ENCODE measurements at places on chromosomes 5 and 9.
A peak's percentile ranks its signal among the peaks of the same experiment; 100 is the strongest.

DNA sequence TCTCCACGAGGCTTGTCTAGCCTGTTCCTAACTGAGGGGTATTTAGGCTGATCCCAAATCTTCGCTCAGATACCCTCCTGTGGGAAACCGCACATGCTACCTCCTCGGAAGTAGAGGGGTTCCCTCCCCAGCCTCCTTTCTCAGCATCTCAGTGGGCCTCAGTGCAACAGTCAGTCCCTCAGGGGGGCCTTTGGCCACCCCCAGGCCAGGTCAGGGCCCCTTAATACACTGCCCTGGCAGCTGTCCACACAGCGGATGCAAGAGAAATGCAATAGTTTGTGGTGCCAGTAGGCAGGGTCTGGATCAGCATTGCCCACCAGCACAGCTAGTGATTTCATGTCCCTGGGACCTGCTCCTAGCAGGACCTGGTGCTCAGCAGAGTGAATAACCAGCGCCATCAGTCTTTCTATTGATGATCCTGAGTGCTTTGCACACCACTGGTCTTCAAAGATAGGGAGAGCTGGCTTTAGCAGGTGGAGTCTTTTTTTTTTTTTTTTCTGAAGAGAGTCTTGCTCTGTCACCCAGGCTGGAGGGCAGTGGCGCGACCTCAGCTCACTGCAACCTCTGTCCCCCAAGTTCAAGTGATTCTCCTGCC is 7.5 kb downstream of the PLPP7 start:
- DNase-seq: peak; percentile 11

- no peak for DNase-seq
Measured at GRCh38 chr9:126916909-126917308, 2.3 kb downstream of the RALGPS1 start.

GRCh38 chr5:38806775-38807258 is 39.0 kb upstream of the OSMR start:
- no peak for DNase-seq

DNA sequence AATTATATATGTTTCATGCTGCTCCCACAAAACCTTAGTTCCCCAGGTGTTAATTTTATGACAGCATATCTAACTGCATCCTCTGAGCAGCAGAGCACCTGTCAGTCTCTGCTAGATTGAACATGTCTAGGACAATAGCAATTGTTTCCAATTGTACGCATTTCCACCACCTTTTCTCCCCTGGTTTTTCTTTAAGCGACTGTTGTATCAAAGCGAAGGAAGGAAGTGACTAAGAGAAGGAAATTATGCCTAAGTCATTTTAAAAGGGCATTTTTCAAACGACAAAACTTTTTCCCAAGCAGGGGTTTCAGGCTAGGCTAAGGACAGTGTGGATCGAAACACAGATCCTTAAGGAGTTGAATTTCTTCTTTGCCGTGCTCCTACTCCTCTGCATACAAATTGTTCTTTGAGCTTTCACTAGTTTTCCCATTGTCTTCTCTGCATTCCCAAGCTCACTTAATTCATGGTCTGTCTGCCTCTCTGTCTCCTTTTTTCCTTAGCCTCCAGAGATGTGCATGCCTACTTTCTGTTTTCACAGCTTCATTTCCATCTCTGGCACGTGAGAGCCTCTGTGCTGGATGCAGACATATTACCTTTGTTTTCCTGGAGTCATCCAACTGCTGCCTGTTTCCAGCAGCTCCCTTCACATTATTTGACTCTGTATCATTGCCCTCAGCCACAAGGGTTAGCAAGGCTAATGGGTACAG is 39.4 kb upstream of the STARD4 start:
- DNase-seq: no peak

DNA sequence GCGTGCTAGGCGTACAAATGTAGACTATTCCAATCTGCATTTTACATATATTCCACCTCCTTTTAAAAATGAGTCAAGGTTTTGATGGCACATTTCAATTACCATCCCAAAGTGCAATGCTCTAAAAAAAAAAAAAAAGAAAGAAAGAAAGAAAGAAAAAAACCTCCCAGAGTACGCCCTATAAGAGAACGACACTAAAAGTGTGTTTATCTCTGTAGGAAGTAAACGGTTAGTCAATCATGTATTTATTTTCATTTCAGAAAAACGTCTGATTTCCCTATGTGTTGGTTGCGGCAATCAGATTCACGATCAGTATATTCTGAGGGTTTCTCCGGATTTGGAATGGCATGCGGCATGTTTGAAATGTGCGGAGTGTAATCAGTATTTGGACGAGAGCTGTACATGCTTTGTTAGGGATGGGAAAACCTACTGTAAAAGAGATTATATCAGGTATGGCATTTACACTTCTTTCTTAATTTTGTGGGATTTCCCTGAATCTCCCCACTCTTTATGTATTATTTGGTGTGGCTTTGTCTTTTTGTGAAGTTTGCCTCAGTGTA is 1.1 kb downstream of the ISL1 start:
- DNase-seq: no peak

GRCh38 chr5:161889971-161890370 is 42.1 kb downstream of the GABRA1 start:
- DNase-seq: no peak

DNA sequence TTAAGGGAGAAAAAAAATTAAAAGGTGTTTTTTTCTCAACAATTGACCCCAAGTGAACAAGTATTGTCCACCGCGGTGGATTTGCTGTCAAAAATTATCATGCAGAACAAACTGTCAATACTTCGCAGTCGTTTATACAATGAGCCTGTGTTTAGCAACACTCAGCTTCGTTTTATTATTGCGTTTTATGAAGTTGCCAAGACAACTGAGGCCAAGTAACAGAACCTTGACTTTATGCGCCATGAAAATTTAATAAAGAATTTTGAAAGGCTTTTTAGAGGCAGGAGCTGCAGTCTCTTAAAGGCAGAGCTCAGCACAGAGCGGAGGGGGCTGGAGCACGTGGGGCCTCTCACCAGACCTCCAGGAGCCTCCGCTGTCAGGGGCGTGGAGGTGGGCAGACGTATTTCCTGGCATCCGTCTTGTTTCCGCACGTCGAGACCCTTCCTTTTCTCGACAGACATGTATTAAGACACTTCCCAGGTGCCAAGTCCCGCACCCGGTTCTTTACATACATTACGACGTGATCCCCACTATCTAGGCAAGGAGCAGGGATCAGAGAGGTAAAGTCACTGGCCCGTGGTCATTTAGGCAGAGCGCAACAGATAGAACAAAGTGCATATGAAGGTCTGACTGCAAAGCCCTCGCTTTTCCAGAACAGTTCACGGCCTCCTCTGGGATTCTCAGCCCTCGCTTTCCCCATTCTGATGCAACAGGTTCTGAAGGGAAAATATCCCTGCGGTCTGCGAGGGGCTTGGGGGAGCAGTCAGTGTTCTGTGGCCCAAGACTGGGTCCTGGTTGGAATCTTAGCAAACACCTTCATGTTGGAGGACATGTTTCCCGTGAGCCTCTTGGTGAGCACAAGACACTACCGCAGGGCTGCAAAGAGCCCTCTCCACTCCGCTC is 164.4 kb downstream of the DAB2IP start:
- no peak for DNase-seq

DNA sequence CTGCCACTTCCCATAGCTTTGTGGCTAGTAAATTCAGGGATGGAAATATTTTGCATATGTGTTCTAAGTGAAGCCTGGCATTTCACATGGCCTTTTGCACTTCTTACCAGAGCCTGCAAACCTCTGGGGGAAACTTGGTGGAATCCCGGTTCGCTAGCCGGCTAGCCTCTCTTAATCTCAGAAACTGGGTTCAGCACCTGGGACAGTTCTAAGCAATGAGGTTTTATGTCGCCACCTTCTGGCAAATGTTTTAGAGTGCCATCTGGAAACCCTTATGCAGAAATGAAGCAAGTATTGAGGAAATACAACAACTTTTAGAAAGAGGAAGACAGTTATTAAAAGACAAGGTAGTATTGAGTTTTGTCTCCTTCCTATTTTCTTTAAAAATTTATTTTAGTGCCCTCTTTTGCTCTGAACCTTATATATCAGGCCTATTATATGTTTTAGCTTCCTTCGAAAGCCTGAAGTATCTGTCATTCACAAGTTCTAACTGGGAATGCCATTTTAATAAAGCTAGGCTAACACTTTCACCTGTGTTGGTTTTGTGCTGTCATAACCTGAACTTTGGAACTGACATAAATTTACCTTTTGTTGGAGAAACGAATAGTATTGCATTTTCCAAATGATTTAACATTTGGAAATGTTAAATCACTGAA is 963 bp upstream of the HTR1A start:
- peak; percentile 52 for DNase-seq

DNA sequence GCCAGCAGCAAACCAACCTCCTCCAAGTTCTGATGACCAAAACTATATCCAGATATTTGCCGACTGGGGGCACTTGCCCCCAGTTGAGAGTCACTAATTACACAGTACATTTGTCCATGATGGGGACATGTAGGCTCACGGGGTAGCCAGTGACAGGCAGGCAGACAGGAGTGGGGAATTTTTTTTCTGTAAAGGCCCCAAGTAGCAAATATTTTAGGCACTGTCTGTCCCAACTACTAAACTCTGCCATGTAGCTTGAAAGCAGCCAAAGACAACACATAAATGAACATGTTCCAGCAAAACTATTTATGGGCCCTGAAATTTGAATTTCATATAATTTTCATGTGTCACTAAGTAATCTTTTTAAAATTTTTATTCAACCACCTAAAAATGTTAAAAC is 80.7 kb downstream of the GRIA1 start:
- DNase-seq: no peak

GRCh38 chr5:95042037-95042436 is 242.9 kb downstream of the MCTP1 start:
- DNase-seq: no peak

DNA sequence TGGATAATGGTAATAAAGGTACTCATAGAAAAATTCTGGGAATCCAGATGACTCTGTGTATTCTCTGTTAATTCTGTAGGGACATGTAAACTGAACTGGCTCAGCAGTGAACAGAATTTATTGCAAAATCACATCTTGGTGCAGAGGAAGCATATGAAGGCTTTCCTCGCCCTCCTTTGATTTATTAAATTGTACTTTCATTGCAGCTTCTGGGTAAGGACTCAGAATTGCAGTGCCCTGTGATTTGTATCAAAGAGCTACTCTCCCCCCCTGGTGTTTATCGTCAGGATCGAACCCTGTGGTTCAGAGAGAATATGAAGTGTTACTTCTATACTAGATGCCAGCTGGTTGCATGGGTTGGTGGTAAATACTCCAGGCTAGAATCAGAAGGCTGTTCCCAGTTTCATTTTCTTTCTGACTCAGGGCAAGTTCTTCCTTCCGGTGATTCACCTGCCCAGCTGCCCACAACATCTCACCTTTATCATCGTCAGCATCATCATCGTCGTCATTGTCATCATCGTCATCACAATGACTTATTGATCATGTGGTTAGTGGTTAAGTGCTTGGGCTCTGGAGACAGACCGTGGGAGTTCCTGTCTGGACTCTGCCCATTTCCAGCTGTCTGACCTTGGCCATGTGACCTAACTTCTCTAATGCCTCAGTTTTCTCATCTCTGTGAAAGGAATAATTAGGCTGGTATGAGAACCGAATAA is 238.8 kb downstream of the ARHGAP26 start:
- DNase-seq: no peak

DNA sequence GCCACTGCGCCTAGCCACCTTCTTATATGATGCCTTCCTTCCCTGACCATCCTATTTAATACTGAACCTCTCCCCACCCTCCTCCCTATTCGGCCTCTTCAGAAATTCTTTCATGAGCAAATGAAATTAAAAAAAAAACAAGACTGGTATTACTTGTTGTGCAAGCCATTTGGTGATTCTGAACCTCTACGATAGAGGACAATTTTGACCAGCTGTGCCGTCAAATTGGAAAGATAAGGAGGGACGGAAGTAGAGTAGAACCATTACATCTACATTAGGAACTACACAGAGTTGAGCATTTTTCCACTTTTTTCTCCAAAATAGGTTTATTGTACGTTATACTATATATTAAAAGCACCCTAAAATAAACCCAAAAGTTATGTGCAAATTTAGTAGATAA is 2.9 kb downstream of the DHX29 start:
- no peak for DNase-seq

DNA sequence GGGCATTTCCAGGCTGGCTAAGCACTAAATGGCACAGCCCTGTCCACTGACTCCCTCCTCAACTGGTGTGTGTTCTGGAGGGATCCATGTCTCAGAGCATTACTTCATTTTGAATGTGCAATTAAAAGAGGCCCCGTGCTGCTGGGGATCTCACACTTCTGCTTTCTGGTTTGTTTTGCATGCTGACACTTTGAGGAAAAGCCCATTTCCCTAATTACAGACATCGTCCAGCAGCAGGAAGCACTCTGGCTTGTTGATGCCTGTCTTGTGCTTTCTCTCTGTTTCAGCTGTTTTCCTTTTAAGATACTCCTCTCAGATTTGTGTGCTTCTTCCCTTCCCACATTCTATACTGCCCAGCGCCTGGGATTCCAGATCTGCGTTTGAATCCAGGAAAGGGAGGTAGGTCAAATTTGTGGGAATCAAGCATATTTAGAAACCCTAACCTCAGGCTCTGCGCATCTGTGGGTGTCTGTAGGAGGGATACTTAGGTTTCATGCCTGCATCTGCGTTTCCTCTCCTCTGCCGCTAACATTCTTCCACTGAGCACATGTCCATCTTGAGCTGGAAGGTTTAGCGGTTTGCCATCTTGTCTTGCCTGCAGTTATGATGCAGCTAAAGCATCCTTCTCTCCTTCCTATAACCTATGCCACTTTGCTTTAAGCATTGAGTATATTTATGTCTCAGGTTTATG is 25.7 kb downstream of the SYK start:
- peak; percentile 35 for DNase-seq

DNA sequence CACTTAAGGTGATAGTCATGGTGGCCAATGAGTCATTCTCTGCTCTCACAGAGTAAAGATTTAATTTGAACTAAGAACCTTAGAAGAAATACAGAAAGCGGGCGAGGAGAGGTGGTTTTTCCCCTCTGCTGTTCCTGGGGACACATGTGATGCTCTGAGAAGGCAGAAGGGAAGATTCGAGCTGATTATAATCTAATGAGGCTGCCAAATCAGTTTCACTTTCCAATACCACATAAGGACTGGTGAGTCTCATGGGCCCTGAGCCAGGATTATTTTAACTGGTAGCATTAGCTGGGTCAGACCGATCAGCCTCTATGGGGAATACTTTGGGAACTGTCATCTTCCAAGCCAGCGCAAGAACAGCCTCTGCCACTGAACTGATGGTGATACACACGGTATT is 116.5 kb downstream of the SLC1A3 start:
- no peak for DNase-seq

- DNase-seq: no peak
Measured at GRCh38 chr9:4982721-4983482, 2.2 kb upstream of the JAK2 start.

All from femur (tissue), 1 donor.